ENCODE measurements at places on chromosomes 6 and 20. TPM values are rescaled to one million over a fixed set of nuclear protein-coding genes. Genes with fewer than 3 reads are reported as not detected.

Gene FNDC11
- total RNA-seq = 0.25 TPM

Gene FOXC1
- 125 TPM for total RNA-seq

Gene OR12D2
- not detected for total RNA-seq

Gene HTR1B
- total RNA-seq = 0.57 TPM

Gene PHACTR1
- 2.5 TPM for total RNA-seq

Gene RBM39
- 238 TPM for total RNA-seq

Gene OGFRL1
- total RNA-seq = 3.9 TPM

Gene SYS1
- total RNA-seq = 18.1 TPM

Gene SLC17A3
- total RNA-seq = not detected

All from chondrocyte (in vitro differentiated cells).